A172 (cell line): ENCODE measurements at places on chromosomes 4 and X. TPM values are rescaled to one million over a fixed set of nuclear protein-coding genes. Genes with fewer than 3 reads are reported as not detected.

DNA sequence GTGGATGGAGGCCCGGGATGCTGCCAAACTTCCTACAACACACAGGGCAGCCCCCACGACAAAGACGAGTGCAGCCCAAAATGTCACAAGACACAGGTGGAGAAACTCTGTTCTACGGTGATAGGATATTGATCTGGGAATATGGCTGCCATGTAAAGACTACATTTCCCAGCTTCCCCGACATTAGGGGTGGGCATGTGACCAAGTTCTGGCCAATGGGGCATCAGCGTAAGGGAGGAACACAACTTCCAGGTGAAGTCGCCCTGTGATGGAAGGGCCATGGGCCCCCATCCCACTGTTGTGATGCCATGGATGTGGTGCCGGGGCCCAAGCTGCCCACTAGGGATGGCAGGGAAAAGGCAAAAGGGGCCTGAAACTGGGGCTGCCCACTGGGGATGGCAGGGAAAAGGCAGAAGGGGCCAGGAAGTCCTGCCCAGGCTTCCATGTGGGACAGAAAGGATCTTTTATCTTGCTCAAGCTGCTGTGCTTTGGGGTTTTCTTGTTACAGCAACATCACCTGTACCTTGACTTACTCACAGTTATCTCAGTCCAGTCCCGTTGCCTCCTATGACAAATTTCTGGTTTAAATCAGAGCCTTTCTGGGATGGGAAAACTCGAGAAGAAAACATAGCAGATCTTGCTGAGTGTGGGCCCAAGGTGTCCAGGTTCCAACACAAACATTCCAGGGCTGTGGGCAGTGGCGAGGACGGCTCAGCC is 9.7 kb upstream of the ADRA2C start:
- no peak for DNase-seq

- no peak for DNase-seq
These were observed 102.1 kb downstream of the CPZ start for GRCh38 chr4:8694651-8695151.

HTN1 gene
- total RNA-seq, result not detected in 2 replicates

- no peak for DNase-seq
These were observed 54.3 kb downstream of the IGFBP7 start for GRCh38 chr4:57055886-57056285.
